Mucosa of descending colon (tissue), 3 donors: ENCODE measurements at places on chromosomes 16 and 17.
A peak's percentile ranks its signal among the peaks of the same experiment; 100 is the strongest.

- DNase-seq: no peak
Measured at GRCh38 chr16:29663807-29664090, 702 bp downstream of the SPN start.

GRCh38 chr17:79752175-79752574, 21.4 kb downstream of the ENPP7 start:
- no peak for DNase-seq

- peak; percentile 62 for DNase-seq
Measured at GRCh38 chr16:2981177-2981898, 1.1 kb upstream of the PKMYT1 start.

DNA sequence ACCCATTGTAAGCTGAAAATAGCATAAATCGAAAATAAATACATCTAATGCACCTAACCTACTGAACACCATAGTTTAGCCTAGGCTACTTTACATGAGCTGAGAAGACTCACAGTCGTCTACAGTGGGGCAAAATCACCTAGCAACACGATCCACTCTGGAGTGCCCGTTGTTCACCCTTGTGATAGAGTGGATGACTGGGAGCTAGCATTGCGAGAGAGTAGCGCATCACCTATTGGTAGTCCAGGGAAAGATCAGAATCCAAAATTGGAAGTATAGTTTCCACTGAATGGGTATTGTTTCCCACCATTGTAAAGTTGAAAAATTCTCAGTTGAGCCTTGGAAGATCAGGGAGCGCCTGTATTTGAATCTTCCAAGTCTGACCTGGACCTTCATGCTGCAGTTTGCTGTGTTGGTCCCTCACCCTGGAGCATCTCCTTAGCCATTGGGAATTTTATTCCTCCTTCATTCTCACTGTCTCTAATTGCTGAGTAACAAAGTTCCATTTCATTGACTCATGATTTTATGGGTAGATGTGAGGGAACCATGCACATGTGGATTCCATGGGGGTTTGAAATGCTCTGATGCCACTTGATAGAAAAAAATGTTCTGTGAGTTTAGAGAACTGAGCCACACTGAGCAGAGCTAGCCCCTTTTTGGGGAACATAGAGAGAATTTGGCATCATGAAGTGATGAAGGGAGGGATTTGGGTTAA, 19.6 kb downstream of the AKAP1 start:
- DNase-seq: no peak

DNA sequence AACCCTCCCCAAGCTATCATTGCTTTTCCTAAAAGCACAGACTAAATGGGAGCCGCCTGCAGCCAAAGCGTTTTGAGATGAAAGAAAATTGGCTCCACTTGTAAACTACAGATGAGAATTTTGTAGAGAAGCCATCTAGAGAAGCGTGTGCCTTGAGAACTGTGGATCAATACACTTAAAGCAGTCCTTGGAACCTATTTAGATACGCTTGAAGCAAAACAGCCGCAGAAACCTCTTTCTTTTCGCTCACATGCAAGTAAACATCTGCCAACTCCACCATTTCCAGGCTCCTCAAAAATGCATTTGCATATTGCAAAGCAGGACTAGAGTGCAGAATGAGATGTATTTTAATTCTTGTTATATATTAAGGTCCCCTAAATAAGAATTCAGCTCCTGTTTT, 13.1 kb downstream of the KIAA0513 start:
- no peak for DNase-seq

GRCh38 chr17:60398227-60398959, 6.5 kb upstream of the USP32 start:
- DNase-seq: no peak

- DNase-seq: no peak
Measured at GRCh38 chr17:58802188-58802587, 46.5 kb downstream of the PPM1E start.

DNA sequence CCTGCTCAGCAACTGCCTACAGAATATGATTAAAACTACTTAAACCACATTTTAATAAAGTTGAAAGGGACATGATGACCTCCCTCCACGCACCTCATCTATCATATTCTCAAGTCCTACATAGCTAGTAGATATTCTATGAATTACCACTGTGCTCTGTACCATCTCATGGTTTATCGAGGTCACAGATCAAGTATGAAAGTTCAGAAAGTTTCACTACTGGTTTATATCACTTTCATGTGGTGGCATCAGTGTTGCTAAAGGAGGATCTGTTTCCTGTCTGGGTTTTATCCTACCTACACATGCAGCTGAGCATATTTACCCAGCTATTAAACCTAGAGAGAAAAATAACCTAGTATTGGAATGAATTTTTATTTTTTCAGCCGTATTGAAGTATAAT, 214.9 kb upstream of the MON1B start:
- DNase-seq: no peak

DNA sequence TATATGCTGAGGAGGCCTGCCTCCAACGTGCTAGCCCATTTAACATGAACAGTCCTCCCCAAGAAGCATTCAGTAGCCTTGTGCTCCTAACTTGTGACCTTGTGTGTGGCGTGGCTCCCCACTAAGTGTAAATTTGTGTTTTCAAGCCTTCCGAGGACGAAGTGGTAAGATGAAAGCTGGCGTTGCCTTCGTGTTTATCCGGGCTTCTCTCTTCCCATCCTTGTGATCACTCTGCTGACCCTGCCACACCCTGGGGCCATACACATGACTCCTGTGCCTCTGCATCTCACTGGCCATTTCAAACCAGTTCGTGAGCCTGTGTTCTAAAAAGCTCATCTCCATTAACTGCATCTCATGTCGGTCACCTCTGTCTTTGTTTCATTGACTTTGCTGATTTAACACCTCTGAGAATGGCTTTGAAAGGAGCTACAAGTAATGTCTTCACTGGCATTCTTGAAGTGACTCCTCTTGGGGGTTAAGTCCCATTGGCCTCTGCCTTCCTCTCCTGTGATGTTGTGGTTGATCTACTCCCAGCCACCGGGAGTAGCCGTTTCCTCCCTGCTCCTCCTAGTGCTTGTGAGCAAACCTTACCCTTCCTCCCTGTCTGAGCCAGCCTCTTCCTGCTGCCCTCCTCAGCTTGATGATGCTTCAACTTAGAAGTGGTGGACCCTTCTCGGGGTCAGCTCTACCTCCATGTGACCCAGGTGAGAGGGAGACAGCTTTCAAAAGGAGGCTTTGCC, 27.4 kb upstream of the NAGLU start:
- no peak for DNase-seq

GRCh38 chr16:8481810-8482209, 108.5 kb downstream of the TMEM114 start:
- DNase-seq: no peak

- DNase-seq: no peak
Measured at GRCh38 chr16:67606632-67607031, 38.3 kb upstream of the CARMIL2 start.

- no peak for DNase-seq
Measured at GRCh38 chr17:7084088-7084487, 4.0 kb upstream of the CLEC10A start.

DNA sequence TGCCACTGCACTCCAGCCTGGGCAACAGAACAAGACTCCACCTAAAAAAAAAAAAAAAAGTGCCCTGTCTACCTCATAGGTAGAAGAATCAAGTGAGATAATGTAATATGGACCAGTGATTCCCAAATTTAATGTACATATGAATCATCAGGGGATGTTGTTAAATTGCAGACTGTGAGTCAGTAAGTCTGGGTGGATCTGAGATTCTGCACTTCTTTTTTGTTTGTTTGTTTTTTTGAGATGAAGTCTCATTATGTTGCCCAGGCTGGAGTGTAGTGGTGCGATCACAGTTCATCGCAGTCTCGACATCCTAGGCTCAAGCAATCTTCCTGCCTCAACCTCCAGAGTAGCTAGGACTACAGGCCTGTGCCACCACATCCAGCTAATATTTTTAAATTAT, 31.6 kb downstream of the HOXB1 start:
- no peak for DNase-seq

GRCh38 chr16:35188288-35189155, 1729.1 kb downstream of the TP53TG3F start:
- DNase-seq: no peak

DNA sequence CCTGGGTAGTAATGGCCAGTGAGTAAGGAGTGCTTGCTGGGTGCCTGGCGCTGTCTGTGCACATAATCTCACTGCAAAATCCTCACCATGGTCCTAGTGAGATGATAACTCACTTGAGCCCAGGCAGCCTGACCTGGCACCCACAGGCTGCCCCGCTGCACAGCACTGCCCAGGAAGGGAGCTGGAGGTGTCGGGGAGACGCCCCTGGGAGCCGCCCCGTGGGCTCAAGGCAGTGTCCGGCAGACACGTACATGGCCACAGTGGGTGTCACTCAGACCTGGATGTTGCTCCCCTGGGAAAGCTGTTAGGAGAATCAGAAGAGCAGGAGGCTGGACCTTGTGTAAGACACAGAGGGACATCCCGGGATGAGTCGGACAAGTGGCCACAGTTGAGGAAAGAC, 44.2 kb downstream of the BEAN1 start:
- no peak for DNase-seq

GRCh38 chr16:89711601-89712273, 9.0 kb downstream of the VPS9D1 start:
- peak; percentile 82 for DNase-seq

DNA sequence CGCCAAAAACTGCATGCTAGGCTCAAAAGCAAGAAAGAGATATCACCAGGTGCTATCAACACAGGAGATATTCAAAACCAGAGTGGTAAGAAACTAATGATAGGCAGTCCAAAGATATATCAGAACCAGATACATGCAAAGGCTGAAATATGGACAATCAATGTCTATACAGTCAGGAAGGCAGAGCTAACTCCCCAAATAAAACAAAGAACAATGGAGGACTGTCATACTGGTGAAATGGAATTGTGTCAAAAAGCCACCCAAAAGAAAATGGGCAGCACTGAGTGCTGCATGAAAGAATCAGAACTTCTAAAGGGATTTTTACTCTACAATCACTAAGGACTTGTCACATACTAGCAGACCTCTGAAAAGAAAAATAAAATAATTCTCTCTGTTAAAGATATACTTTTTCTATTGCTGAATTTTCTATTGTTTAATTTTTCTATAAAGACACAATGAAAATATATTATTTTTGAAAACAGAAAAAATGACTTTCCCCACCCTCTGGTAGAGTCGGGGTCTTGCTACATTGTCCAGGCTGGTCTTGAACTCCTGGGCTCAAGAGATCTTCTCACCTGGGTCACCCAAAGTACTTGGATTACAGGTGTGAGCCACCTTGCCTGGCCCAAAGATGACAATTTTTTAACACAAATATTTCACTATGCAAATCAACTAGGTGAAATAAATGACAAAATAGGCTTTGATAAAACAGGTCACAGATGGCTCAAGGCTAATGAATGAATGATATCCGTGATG, 98.2 kb downstream of the USP32 start:
- DNase-seq: no peak

DNA sequence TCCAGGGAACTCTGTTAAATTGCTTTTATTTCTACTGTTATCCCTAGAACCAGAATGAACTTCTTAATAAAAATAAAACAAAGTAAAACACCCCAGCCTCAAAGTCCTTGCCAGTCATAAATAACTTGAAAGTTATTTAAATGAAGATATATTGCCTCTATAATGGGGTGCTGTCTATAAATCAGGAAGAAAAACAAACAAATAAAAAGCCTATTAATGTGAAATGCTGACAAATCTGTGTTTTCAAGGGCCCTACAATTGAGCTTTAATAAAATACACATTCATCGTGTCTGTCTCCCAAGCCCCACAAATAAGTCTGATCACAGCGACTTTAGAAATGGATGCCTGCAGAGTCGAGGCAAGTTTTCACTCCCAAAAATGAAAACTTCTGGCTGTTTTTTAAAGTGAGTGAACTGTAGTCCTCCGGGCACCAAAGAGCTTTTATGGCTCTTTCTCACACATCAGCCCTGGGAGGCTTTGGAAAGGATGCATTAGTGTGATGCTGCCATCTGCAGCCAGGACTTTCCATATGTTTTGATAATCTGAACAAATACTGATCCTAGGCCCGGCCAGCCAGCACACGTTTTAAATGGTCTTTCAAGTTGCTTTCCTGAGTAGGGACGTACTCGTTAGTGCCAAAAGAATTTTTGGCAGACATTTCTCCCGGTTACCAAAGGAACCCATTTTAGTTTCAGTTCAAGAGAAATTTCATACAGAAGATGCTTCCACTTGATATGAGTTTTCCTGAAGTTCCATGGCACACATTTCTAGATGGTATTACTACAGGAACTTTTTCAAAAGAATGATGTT, 16.3 kb downstream of the NACA2 start:
- no peak for DNase-seq

GRCh38 chr16:71807905-71808592, 585 bp downstream of the AP1G1 start:
- DNase-seq: peak; percentile 54

- peak; percentile 100 for DNase-seq
Measured at GRCh38 chr16:88856828-88857727, at the start of the genes GALNS and TRAPPC2L. TSS of gene GALNS (minus strand) at chr16:88856947. CDS start at chr16:88856877, 70 bp downstream. TSS of gene TRAPPC2L (plus strand) at chr16:88857127. CDS start at chr16:88857151, 24 bp downstream.

DNA sequence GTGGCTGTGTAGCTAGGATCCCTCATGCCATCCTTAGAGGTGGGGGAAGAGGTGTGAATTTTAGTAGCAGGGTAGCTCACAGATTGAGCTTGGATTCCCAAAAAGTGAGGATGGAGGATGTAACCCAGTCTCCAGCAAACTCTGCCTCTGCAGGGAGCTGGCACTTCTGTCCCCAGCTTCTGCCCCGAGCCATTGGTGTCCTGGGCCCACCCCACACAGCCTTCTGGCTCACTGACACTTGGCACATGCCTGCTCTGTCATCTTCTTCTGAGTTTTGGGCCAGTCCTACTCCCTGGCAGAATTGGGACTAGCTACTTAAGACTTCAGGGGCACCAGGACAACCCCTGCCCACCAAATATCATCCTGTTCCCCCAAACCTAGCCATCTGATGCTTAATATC, 2.3 kb downstream of the CACNG5 start:
- no peak for DNase-seq

- DNase-seq: no peak
Measured at GRCh38 chr17:65977041-65977440, 214.9 kb downstream of the CEP112 start.

GRCh38 chr16:87474566-87474996, 18.2 kb downstream of the ZCCHC14 start:
- no peak for DNase-seq

DNA sequence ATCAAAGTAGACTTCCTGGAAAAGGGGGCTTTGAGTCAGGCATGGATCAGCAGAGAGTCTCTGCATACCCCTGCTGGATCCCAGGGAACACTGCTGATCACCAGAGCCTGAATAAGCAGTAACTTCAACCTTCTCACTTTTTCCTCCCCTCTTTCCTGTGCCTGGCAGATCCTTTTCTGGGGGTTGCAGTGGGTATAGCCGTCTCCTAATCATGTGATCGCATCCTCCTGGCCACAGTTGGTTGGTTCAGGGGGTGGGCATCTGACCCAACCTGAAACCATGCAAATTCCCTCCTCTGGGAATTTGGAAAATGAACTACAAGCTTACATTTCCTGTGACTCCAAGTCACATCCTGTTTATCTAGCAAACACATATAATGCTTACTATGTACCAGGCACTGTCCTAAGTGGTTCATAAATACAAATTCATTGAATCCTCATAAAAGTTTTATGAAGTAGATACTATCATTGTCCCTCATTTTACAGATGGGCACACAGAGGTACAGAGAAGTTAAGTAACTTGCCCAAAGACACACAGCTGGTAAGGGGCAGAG, 120.3 kb downstream of the AXIN2 start:
- no peak for DNase-seq

GRCh38 chr17:80122926-80123505, 21.6 kb downstream of the GAA start:
- DNase-seq: no peak
